ENCODE measurements at places on chromosomes 16 and 17. TPM values are rescaled to one million over a fixed set of nuclear protein-coding genes. Genes with fewer than 3 reads are reported as not detected.

- no peak for DNase-seq
Measured at GRCh38 chr16:1011316-1012082, 29.9 kb downstream of the SOX8 start.

- DNase-seq = no peak
Measured at GRCh38 chr16:26214581-26215174, 522.9 kb downstream of the HS3ST4 start.

The CPHXL2 gene
- total RNA-seq = not detected

DNA sequence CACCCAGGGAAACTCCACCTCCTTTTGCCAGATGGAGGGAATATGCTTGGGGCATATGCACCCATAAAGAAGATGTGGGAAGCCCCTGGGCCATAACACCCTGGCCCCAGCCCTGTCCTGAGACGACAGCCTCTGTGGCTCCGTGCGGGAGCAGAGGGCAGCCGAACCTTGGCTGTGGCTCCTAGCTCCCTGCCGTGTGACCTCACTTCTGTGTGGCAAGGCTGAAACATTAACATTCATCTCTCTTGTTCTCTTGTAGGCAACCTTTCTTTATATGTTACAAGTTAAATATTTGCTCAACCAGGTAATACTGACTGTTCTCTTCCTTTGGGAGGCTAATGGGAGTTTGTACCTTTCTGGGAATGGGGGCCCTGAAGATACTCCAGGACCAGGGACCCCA lies 17.5 kb downstream of the SLC47A1 start:
- no peak for DNase-seq

GRCh38 chr16:31083556-31083955 lies 5.2 kb downstream of the PRSS53 start:
- DNase-seq = no peak

DNA sequence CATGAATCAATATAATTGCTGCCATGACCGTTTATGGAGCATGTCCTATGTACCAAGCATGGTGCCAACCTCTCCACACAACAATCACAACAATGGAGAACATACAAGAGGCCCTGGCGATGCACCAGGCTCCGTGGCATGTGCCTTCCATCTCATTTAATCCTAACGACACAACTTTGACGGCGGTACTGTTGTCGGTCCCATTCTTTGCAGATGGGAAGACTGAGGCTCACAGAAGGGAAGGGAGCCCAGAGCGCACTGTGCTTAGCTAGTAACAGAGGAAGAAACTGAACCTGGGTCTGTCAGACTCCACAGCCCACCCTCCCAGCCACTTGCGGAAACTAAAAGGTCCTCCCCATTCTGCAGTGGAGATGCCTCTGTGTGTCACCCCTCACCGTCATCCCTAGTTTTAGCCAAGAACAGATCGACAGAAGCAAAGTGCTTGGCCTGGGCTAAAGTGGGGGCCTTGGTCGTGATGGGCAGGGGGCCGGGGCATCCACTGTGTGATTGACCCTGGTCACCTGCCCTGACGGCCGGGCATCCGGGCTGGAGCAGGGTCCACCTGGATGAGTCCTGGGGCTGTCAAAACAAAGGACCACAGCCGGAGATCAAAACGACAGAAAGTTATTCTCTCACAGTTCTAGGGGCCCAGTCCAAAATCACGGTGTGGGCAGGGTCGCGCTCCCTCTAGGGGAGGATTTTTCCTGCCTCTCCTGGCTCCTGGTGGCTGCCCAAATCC lies 183.9 kb downstream of the C16orf95 start:
- DNase-seq = no peak

The CCL7 gene
- not detected for total RNA-seq

DNA sequence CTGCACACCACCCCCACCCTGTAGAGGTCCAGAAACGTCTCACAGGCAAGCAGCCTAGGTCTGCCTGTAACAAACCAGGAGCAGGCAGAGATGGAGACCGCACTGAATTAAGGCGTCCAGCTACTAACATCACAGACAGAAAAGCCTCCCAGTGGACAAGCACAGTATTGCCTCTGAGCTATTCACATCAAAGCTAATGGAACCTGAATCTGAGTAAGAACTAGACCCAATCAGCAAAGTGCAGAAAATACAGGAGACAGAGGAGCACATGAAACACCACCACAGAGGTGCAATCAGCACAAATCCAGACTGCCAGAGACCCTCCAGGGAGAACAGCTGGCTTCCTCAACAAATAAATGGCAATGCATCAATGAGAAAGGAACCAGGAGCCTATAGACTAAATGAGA lies 22.2 kb upstream of the PEMT start:
- no peak for DNase-seq

GRCh38 chr17:48003417-48004151 lies 32.7 kb downstream of the CDK5RAP3 start:
- no peak for DNase-seq

- no peak for DNase-seq
Measured at GRCh38 chr17:538181-538973, 176.3 kb downstream of the VPS53 start.

GRCh38 chr16:72840631-72841381 lies 207.1 kb downstream of the ZFHX3 start:
- DNase-seq = no peak

The ABCC12 gene
- total RNA-seq = not detected

- DNase-seq = no peak
Measured at GRCh38 chr16:22353191-22353919, 21.1 kb downstream of the CDR2 start.

Measured in natural killer cell treated with Interleukin-12 subunit alpha and Interleukin-12 subunit beta and Interleukin-15 and Interleukin-18, amount 100 ng/mL, for 72 hours (primary cell).